ENCODE measurements at places on chromosomes 3 and 15.
A peak's percentile ranks its signal among the peaks of the same experiment; 100 is the strongest.

- H3K36me3 ChIP-seq = no peaks in the 10 kb centered on the region
- no peaks in the 10 kb centered on the region for H3K27me3 ChIP-seq
- H3K27ac ChIP-seq = no peak overlapping the region
- no peak overlapping the region for H3K4me3 ChIP-seq
- no peaks in the 10 kb centered on the region for H3K4me1 ChIP-seq
Measured at GRCh38 chr15:90979582-90979981, 14.8 kb downstream of the PRC1 start.

DNA sequence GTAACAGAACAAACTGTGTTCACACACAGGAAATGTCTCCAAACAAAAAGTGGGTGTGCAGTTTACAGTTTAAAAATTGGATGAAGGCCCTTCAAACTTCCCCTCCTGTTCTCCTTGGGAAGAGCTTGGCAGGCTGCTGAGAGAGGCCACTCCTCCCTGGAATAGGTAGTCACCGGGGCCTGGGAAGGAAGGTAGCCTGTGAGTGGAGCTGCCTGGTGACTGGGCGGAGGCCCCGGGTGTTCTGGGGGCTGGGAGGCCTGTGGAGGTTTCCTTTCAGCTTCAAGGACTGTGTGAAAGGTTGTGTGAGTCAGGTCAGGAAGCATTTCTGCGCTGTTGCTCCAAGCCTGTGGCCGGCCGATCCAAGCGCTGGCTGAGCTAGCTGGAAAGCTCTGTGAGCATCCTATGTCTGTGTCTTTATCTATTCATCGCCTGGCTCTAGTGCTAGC, 14.1 kb downstream of the SLCO3A1 start:
- no peak for DNase-seq
- peaks cover 9% of the 10 kb centered on the region for H3K4me1 ChIP-seq
- H3K27me3 ChIP-seq = no peaks in the 10 kb centered on the region
- peak overlapping the region; percentile 90 for H3K27ac ChIP-seq
- no peak overlapping the region for H3K4me3 ChIP-seq
- H3K36me3 ChIP-seq = no peaks in the 10 kb centered on the region

DNA sequence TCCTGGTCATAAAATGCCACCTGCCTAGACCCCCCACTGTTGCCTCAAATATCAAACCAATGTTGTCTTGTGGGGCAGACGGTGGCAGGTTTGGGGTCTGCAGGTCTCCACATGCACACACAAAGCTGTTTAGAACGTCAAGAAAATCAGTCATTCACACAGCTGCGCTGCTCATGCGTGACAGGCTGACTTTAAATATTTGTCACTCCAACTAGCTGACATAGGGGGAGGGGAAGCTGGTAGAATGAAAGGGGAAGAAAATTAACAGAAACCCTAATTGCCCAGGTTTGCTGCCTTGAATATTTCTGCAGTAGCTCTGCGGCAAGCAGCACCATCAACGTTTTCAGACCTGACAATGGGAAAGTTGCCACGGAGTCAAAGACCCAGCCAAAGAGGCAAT, 201.8 kb downstream of the ABHD5 start:
- no peak overlapping the region for H3K4me3 ChIP-seq
- no peak for DNase-seq
- no peak overlapping the region for H3K27ac ChIP-seq
- no peaks in the 10 kb centered on the region for H3K36me3 ChIP-seq

DNA sequence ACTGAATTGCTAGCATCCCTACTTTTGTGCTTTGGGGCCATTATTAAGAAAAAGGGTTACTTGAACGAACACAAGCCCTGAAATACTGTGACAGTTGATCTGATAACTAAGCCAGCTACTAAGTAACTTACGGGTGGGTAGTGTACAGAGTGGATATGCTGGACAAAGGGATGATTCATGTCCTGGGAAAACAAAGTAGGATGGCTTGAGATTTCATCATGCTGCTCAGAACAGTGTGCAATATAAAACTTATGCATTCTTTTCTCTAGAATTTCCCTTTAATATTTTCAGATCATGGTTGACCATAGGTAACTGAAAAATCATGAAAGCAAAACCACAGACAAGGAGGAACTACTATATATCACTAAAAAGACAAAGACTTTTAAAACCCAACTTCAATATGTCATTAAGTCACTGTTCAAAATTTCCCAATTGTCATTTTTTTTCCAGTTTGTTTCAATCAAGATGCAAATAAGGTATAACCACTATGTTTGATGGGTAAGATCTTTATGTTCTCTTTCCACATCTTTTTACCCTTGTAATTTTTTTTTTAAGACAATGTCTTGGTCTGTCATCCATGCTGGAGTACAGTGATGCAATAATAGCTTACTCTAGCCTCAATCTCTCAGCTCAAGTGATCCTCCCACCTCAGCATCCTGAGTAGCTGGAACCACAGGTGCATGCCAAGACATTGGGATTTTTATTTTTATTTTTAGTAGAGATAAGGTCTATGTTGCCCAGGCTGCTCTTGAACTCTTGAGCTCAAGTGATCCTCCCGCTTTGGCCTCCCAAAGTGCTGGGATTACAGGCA, 67.7 kb downstream of the IFT80 start:
- no peaks in the 10 kb centered on the region for H3K36me3 ChIP-seq
- no peak for DNase-seq
- H3K27me3 ChIP-seq = no peaks in the 10 kb centered on the region
- H3K4me3 ChIP-seq = no peak overlapping the region

DNA sequence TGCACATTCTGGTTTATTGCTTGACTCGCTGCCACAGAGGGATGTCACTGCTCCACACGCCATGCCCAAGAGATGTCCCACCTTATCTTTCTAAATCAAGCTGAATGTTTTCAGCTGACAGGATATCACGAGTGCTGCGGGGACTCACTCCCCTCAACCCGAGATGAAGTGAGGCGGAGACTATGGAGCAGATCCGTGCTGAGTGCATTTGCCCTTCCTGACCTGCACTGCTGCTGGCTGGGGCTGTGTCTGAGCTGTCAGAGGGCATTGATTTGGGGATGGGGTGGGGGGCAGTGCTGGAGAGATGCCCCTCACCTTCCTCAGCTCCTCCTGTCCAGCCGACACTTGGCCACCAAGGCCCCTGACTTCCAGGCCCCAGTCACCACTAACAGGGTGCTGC, 40.5 kb upstream of the CSPG4 start:
- no peak overlapping the region for H3K27ac ChIP-seq
- H3K4me3 ChIP-seq = no peak overlapping the region
- no peak for DNase-seq
- no peaks in the 10 kb centered on the region for H3K36me3 ChIP-seq

- H3K27me3 ChIP-seq = no peaks in the 10 kb centered on the region
- no peak overlapping the region for H3K27ac ChIP-seq
- H3K36me3 ChIP-seq = no peaks in the 10 kb centered on the region
- no peak overlapping the region for H3K4me3 ChIP-seq
Measured at GRCh38 chr3:110026421-110026820, 689.1 kb upstream of the DPPA4 start.

DNA sequence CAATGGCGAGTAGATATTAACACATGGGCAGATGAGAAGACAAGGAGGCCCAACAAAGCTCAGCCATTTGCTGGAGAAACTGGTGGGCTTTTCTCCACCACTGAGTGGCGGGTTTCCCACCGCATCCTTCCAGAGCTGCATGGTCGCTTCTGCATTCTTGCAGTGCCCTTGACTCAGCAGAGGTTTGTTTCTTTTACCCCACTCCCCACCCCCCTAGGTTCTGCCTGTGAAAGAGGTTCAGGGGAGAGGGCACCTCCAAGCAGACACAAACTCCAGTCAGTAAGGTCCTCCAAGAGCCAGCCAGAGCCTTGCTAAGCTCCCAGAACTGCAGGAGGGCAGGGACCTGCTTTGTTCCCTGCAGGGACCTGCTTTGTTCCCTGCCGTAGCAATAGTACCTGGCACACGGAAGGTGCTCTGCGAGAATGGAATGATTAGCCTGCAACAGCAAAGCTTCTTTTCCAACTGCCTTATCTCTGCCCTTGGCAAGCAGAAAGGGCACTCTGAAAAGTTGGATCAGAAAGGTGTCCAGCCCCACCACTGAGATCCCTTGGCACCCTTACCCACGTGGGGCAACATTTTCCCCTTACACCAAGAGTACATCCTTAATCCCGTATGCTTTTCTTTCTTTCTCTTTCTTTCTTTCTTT, 1.4 kb downstream of the PAQR5 start:
- peaks cover 16% of the 10 kb centered on the region for H3K4me1 ChIP-seq
- peak overlapping the region; percentile 70 for H3K4me3 ChIP-seq
- H3K27ac ChIP-seq = no peak overlapping the region
- no peak for DNase-seq
- no peaks in the 10 kb centered on the region for H3K36me3 ChIP-seq

GRCh38 chr3:124373524-124373923, 356.7 kb upstream of the UMPS start:
- no peaks in the 10 kb centered on the region for H3K36me3 ChIP-seq
- H3K4me1 ChIP-seq = no peaks in the 10 kb centered on the region
- no peak overlapping the region for H3K4me3 ChIP-seq
- no peak for DNase-seq

GRCh38 chr15:80885016-80885579, 104.5 kb downstream of the MESD start:
- no peak for DNase-seq
- no peak overlapping the region for H3K4me3 ChIP-seq
- H3K27me3 ChIP-seq = no peaks in the 10 kb centered on the region
- no peaks in the 10 kb centered on the region for H3K36me3 ChIP-seq
- no peak overlapping the region for H3K27ac ChIP-seq

DNA sequence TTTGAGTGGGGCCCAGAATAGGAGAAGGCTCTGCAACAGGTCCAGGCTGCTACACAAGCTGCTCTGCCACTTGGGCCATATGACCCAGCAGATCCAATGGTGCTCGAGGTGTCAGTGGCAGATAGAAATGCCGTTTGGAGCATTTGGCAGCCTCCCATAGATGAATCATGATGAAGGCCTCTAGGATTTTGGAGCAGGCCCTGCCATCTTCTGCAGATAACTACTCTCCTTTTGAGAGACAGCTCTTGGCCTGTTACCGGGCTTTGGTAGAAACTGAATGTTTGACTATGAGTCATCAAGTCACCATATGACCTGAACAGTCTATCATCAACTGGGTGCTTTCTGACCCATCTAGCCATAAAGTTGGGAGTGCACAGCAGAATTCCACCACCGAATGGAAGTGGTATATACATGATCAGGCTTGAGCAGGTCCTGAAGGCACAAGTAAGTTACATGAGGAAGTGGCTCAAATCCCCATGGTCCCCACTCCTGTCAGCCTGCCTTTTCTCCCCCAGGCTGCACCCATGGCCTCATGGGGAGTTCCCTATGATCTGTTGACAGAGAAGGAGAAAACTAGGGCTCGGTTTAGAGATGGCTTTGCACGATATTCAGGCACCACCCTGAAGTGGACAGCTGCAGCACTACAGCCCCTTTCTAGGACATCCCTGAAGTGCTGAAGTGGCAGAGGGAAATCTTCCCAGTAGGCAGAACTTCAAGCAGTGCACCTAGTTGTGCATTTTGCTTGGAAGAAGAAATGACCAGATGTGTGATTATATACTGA, 971.4 kb downstream of the MCTP2 start:
- H3K27ac ChIP-seq = no peak overlapping the region
- no peaks in the 10 kb centered on the region for H3K4me1 ChIP-seq
- no peak for DNase-seq
- H3K27me3 ChIP-seq = peaks cover 4% of the 10 kb centered on the region
- H3K36me3 ChIP-seq = no peaks in the 10 kb centered on the region
- H3K4me3 ChIP-seq = no peak overlapping the region

DNA sequence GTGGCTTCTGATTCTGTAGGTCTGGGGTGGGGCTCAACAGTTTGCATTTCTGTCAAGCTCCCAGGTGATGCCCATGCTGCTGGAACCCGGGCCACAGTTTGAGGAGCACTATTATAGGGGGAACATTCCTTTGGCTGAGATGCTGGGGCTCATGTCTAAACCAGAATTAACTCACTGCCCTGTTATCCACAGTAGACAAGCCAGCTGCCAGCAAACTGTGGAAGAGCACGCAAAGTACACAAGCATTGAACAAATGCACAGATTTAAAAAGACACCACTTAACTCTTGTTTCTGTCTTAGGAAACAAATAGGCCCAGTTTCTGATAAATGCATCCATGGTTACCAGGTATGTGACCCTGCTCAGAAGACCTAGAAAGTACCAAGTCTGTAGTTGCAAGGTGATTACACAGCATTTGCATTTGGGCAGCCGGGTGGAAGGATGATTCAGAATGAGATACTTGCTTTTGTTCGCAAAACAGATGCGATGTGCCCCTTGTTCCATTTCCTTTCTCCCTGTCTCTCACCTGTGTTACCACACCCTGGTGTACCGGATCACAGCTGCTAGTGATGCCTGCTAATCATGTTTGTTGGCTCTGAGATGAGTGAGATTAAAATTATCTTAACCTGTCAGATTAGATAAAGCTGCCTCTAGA, 12.4 kb downstream of the GYG1 start:
- H3K27ac ChIP-seq = no peak overlapping the region
- no peak for DNase-seq
- H3K27me3 ChIP-seq = no peaks in the 10 kb centered on the region
- H3K4me3 ChIP-seq = no peak overlapping the region

DNA sequence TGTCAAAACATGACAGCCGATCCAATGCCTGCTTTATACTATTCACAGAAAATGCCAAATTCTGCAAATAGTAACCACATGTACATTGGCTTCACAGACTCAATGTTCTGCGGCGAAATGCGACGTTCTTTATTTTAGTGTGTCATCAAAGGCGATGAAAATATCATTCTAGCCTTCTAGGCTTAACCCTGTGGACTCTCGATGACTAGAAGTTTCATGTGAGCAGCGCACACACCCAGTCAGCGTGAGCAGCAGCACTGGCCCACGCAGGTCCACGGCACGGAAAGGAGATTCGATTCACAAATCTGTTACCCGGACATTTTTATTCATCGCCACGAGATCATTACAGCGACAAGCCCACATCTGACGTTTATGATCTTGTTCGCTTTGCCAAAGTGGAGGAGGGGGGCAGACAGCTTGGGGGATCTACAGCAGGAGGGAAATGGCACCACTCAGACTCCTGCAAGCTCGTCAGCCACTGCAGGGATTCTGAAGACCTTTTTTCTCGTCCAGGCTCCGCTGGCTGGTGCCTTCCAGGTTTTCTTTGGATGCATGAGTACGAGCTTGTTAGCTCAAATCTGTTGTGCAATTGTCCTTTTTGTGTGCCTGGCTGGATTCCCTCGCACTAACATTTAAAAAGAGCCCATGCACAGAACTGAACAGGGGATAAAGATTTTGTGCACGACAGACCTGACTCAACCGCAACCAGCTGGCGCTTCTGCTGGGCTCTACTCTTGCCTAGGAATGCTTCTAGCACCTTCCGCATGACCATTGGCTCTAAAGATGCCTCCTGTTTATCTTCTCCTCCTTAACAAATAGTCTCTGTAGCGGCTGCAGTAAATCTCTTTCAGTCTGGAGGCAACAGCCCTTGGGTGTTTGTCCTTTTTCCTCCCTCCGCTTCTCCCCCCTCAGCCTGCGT, 938.4 kb downstream of the MCTP2 start:
- H3K4me1 ChIP-seq = no peaks in the 10 kb centered on the region
- no peaks in the 10 kb centered on the region for H3K27me3 ChIP-seq
- no peak overlapping the region for H3K4me3 ChIP-seq
- no peak for DNase-seq
- H3K36me3 ChIP-seq = no peaks in the 10 kb centered on the region

- H3K4me1 ChIP-seq = peaks cover 9% of the 10 kb centered on the region
- H3K36me3 ChIP-seq = no peaks in the 10 kb centered on the region
- no peaks in the 10 kb centered on the region for H3K27me3 ChIP-seq
- peak overlapping the region; percentile 30 for H3K27ac ChIP-seq
Measured at GRCh38 chr15:63499611-63500010, 4.8 kb upstream of the USP3 start.

GRCh38 chr3:54915976-54916375, 11.9 kb downstream of the LRTM1 start:
- no peaks in the 10 kb centered on the region for H3K4me1 ChIP-seq
- H3K4me3 ChIP-seq = no peak overlapping the region
- DNase-seq = no peak
- no peak overlapping the region for H3K27ac ChIP-seq

GRCh38 chr3:128348805-128349531, 117.7 kb downstream of the DNAJB8 start:
- H3K4me3 ChIP-seq = no peak overlapping the region
- peaks cover 16% of the 10 kb centered on the region for H3K36me3 ChIP-seq
- H3K27me3 ChIP-seq = no peaks in the 10 kb centered on the region
- DNase-seq = no peak

All from esophagus squamous epithelium (tissue), 5 donors.